NCI-H1092 treated with DMSO at 0.1 percent for 48 hours (cell line): ENCODE measurements at places on chromosomes 6 and 20.

GRCh38 chr20:25281541-25281991, 33.7 kb downstream of the PYGB start:
- DNase-seq = peak; percentile 68

DNA sequence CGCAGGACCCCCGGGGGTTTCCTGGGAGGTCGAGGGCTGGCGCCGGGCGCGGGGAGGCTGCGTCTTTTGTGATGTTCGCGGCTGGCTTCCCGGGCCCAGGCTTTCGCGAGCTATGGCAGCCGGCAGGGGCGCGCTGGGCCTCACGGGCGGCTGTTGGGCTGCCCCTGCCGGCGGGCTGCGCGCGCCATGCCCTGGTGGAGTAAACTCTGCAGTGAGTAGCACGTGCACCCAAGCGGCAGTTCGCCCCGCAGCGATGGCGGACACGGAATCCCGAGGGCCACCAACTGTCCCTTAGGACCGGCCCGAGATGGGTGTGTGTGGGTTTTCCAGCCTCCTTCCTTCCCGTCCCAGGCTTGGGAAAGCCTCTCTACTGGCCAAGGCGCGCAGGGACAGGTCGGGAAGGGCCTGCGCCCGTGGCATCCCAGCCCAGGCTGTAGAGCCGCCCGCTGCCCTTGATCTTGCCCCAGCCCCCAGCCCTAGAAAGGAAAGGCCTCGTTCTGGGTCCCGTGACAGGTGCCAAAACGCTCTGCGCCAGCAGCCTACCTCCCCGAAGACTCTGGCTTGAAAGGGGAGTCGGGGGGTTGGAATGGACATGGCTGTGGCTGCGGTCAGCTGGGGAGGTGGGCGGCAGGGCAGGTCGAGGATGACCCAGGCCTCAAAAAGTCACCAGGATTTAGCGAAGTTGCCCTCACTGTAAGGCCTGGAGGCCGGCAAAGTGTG, 49.7 kb downstream of the ZBTB2 start:
- no peak for DNase-seq

DNA sequence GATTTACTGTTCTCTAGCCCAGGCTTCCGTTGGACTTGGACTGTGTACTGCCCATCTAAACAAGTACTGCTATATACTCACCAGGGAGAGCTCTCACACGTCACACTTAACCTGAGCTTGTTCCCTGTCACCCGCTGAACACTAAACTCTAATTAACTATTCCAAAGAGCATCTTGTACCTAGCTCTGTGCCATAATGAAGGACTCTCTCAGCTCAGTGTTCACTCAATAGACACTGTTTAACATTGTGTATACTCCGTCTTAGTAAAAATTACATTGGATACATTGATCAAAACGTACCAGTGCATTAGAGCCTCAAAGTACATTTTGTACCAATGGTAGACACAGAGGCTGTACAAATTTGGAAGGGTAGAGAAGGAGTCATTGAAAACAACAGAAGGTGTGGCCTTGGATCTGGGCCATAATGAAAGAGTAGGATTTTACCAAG, 55.4 kb upstream of the EPHA7 start:
- DNase-seq = no peak

GRCh38 chr20:2618815-2619214, 33.6 kb upstream of the NOP56 start:
- no peak for DNase-seq

- no peak for DNase-seq
Observed at GRCh38 chr6:116002756-116003155, 57.9 kb downstream of the FRK start.

GRCh38 chr20:54633374-54634355, 158.3 kb downstream of the DOK5 start:
- no peak for DNase-seq

GRCh38 chr6:32171234-32171633, 4.7 kb downstream of the AGPAT1 start:
- DNase-seq = no peak

- DNase-seq = no peak
Observed at GRCh38 chr6:131642565-131642964, 5.5 kb downstream of the ENPP3 start.

DNA sequence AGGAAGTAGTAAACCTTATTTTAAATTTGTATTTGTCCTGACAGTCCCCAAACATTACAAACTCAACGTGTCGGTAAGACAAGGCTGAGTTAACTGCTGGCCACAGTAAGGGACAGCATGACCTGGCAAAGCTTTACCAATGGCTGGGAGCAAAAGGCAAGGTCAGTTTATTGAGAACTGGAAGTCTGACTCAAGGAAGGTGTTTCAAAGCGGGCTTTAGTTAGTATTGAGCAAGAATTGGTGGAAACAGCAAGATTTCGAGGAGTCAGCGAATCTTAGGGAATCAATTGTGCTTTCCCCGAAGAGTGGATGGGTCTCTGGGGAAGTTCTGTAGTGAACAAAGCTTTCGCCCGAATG, 885 bp upstream of the GZF1 start:
- no peak for DNase-seq

DNA sequence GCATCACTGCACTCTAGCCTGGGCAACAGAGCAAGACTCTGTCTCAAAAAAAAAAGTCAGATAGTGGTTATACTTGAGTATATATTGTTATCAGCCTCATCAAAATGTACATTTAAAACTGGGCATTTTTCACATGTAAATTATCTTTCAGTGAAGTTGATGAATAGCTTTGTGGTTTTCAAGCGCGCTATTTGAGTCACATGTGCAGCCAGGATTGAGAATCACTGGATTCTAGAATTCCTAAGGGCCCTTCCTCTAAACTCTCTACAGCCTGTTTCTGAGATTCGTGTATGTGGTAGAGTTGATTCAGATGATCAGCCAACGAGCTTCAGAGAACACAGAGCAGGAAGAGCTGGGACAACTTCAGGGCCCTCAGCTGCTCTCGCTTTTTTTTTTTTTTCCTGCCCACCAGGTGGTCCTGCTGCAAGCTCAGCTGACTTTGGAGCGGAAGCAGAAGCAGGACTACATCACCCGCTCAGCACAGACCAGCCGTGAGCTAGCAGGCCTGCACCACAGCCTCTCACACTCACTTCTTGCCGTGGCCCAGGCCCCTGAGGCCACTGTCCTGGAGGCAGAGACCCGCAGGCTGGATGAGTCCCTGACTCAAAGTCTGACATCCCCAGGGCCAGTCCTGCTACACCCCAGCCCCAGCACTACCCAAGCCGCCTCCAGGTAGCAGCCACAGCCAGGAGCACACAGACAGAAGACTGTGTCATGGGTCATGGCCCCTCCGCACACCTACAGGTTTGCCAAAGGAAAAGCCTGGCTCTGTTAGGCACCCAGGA, 18.3 kb downstream of the C20orf173 start:
- no peak for DNase-seq

GRCh38 chr6:9834233-9834632, 580.6 kb downstream of the TFAP2A start:
- no peak for DNase-seq

DNA sequence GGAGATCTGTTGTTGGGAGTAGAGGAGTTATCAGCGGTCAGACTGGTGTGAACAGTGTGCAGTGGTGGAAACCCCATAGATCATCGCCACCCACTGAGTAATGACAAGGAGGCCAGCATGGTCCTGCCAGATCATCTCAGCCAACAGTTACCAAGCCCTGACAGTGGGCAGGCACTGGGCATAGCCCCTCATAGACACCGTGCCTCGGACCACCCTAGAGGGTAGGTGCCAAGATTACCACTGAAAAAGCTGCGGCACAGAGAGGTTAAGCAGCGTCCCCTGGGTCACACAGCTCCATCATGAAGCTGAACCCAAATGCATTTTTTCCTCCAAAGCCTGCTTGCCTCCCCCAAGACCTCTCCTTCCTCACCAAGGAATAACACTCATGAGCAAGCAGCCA, 21.5 kb upstream of the BMP7 start:
- no peak for DNase-seq

DNA sequence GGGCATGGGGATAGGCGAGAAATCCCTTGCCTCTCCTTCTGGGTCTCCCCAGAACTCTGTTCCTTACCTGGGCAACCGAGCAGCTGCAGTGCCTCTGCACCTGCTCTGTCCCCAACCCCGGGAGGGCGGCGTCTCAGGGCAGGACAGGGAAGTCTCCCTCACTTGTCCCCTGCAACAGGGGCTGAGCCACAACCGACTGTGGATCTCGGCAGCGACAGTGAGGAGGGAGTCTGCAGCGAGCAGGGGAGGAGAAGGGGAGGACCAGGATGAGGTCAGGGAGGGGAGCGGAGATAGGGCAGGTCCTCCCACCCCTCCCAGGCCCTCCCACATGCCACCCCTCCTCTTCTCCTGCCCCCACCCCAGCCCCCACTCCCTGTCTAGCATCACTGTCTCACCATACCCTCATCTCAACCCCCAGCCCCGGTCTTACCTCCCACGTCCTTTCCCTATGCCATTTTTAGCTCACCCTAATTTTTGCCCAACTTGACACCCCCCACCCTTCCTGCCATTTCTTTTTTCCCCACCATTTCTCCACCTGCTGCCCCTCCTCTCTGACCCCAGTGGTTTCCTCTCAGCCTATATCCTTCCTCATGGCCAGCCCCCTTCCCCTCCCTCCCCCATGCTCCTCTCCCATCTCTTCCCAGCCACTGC, at the start of gene TNXB:
Gene TNXB (minus strand): TSS at position 225 of the 651 bp plus-strand sequence. CDS start 11,140 bp downstream, outside the sequence.
- DNase-seq = no peak

DNA sequence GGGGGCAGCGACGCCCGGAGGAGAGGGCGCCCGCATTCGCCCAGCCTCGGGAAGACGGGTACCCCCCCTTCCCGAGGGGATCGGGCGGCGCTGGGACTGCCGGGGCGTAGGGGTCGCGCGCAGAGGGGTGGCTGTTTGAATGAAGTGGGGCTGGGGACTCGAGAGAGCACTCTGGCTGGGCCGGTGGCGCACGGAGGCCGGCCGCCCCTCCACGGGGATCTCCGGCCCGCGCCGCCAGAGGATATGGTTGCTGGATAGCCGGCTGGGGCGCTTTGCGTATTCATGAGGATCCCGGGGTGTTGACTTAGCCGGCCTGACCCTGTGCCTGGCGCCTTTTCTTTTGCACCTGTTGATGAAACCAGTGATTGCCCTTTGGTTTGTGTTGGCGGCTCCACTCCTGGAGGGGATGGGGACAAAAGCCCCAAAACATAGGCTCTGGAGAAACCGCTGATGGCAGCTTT, 469 bp downstream of the SYNJ2 start:
- peak; percentile 57 for DNase-seq
